Activated CD8-positive, alpha-beta memory T cell treated with anti-CD3 and anti-CD28 coated beads, Interleukin-2, amount 50 U/mL, for 48 hours (primary cell): ENCODE measurements at places on chromosomes 3 and 15.

DNA sequence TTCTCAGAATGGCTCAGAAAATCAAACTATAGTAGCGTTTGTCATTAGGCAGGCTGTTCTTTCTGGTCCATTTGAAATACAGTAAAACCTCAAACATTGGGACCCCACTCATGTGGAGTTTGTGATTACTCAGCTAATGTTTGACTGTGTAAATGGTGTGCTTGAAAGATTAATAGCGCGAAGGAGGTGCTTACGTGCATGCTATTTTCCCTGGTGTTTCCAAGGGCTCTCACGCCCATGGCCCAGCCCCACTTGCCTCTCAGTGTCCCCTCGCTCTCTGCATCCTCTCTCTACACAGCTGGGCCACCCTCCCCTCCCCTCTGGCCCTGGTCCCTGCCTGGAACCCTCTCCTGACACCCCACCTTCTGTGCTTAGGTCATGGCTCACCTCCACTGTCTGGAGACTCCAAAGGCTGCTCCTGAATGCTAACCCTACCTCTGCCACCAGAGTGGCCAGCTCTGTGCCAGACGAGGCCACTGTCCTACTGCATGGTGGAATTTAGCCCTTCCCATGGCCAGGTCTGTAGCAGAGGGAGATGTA is 194.2 kb downstream of the PLCL2 start:
- no peak for DNase-seq

DNA sequence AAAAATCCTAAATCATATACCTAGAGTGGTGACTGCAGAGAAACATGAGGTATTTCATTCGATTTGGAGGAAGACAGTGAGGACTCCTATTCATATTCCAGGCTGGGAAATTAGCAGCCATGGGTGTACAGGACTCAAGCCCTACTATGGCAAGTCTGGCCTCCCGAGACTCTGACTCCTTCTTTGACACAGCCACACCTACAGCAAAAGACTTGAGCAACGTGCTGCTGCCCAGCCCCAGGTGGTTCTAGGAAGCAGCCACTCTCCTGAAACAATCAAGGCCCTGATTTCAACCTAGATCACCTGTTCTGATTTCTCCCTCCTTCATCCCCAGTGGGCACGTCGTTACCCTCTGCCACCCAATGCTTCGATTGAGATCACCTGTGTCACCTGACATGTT is 84.0 kb upstream of the ATP11B start:
- DNase-seq: no peak

DNA sequence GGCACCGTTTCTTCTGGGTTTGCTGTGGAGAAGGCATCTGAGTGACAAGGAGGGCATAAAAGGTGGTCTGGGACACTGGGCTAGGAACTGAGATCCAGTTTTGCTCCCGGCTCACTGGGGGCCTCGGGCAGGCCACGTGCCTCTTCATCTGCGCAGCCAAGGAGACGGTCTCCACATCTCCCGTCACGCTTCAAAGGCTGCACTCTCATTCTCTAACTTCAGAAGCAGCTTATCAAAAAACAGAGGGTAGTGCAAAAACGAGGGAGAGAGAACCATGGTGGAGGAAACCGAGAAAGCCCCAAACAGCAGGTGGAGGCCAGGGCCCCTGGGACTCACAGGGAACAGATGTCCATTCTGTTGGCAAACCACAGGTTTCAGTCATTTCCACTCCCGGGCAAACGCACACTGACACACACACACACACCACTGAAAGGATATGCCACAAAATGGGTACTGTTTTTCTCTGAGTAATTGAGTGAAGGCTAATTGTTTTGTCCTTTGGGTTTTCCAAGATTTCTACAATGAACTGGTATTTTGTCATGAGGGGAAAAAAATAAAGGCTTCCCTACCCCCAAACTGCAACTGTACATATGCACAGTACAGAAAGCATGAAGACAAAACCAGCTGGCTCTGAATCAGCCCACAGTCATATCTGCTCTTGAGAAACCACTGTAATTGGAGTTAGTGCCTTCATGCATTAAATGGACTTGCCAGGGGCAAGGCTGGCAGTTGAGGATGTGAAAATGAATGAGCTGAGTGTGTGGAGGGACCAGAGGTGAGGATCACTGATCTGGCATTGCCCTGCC is 71.9 kb downstream of the MGLL start:
- no peak for DNase-seq

GRCh38 chr15:87740655-87741344 is 515.7 kb downstream of the NTRK3 start:
- DNase-seq: no peak

- DNase-seq: no peak
Measured at GRCh38 chr3:41989518-41989917, 27.6 kb upstream of the ULK4 start.

GRCh38 chr3:189630767-189631372 is 319 bp upstream of the TP63 start:
- no peak for DNase-seq

GRCh38 chr15:58227706-58228543 is 89.7 kb downstream of the AQP9 start:
- peak; percentile 81 for DNase-seq

DNA sequence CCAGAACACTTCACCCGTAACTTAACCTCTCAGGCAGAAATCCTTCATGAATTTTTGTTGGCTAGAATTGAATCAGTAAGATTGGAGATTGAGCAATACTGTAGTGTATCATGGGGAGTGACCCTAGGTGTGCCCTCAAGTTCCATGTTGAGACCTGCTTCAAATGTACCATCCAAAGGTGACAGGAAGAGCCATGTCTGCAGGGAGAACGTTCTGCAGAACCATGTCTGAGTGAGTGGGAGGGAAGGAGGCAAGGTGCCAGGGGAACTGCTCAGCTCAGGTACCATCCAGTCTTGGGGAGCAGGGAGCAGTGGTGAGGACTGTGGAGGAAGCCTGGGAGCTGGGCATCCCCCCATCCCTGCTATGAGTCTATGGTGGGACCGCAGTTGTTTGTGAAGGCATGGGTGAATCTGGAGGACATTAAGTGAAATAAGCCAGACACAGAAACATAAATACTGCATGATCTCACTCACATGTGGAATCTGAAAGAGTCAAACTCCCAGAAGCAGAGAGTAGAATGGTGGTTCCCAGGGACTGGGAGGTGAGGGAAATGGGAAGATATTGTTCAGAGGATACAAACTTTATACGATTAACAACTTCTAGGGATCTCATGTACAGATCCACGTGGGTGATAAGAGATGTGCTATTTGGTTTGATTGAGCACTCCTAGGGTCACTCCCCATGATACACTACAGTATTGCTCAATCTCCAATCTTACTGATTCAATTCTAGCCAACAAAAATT is 23.3 kb downstream of the CFAP161 start:
- no peak for DNase-seq

DNA sequence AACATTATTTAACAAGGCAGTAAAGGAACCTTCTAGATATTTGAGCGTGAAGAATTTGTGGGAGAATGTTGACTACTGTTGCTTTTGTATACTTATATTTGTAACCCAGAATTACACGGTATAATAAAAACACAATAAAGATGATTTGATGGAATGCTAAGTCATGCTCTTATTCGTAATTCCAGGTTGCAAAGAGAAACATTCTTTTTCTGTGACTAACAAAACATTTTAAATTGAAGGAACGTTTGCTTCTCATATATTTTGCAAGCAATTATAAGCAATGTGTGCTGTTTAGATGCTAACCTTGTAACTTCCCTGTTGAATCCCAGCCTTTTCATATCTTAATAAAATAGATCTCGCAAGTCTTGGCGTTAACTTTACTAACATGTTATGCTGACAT is 124.4 kb upstream of the CGNL1 start:
- DNase-seq: no peak

- DNase-seq: no peak
Measured at GRCh38 chr3:125318871-125319270, 56.3 kb downstream of the ZNF148 start.
